Stimulated activated CD8-positive, alpha-beta memory T cell treated with anti-CD3 and anti-CD28 coated beads, Interleukin-2, amount 100 ng/mL, for 1 hour (primary cell): ENCODE measurements at places on chromosomes 2 and 18.

DNA sequence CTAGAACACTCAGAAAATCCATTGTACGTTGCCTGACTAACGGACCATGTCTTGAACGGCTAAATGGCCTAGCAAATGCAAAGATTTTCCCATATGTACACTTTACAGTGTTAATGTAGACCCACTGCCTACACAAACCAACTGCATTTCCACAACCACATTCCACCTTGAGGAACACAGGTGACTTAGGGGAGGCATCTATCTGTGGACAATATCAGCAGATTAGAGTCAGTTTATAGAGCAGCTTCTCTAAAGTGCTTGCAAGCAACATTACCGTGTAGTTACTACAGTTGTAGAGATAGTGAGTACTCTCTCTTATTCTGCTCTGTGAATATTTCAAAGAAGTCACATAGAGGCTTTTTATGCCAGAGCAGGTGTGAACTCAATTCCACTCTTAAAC, 139.6 kb downstream of the TCF4 start:
- DNase-seq, result no peak

GRCh38 chr2:105257981-105258380, 16.4 kb downstream of the GPR45 start:
- DNase-seq, result no peak

DNA sequence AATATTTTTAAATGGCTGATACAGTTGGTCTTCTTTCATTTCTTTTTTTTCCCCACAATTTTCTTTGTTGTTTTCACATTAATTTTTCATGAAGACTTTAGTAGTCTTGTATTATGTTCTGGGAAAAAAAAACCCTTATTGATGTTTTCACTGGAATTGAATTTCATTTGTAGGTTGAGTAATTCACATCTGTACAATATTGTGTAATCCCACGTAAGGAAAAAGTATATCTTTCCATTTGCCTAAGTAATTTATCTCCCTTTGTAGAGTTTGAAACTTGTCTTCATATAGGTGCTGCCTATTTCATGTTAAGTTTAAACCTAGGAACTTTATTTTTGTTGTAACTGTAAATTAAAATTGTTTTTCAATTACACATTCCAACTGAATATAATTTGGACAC, 2.0 kb downstream of the DNAJC27 start:
- no peak for DNase-seq

GRCh38 chr2:156476021-156476849, 40.1 kb downstream of the GPD2 start:
- no peak for DNase-seq

- no peak for DNase-seq
These were observed 45.0 kb upstream of the ALPP start for GRCh38 chr2:232333361-232334135.

GRCh38 chr2:233837694-233838229, 16.6 kb downstream of the HJURP start:
- no peak for DNase-seq

GRCh38 chr2:200756618-200757321, 54.9 kb upstream of the BZW1 start:
- DNase-seq, result no peak

DNA sequence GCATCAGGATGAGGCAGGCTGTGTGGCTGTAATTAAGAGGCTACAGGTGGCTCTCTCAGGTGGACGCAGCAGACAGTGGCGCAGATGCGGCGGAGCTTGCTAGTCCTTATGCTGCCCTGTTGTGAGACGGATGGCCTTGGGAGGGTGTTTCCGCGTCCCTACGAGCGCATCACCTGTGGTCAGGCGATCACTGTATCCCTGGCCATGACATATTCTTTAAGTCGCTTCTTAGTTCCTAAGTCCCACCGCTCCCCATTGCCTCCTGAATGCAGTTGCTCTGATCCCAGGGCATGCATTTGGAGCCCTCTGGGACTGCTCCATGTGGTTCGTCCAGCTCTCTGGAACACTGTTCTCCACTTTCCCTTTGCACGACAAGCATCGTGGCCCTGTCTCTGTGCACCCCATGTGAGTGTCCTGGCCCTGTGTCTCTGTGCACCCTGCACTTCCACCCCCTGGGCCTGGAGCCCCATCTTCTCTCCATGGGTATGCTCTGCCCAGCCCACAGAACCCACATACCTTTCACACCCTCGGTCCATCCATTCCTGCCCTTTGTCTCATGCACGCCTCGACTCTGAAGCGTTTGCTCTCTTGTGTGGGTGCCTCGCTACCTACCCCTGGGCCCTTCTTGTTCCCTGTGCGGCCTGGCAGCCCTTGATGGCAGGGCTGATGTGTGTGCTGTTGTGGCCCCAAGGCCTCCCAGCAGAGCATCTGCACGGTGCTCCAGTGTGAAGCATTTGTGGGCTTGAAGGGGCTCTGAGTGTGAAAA, 74.4 kb downstream of the SH3RF3 start:
- no peak for DNase-seq

GRCh38 chr2:100240386-100240785, 81.9 kb downstream of the LONRF2 start:
- no peak for DNase-seq
